Hematopoietic multipotent progenitor cell treated with erythropoietin and hydrocortisone succinate and interleukin-3 and kit ligand, for 17 days (in vitro differentiated cells): ENCODE measurements at places on chromosomes 12 and 14.

DNA sequence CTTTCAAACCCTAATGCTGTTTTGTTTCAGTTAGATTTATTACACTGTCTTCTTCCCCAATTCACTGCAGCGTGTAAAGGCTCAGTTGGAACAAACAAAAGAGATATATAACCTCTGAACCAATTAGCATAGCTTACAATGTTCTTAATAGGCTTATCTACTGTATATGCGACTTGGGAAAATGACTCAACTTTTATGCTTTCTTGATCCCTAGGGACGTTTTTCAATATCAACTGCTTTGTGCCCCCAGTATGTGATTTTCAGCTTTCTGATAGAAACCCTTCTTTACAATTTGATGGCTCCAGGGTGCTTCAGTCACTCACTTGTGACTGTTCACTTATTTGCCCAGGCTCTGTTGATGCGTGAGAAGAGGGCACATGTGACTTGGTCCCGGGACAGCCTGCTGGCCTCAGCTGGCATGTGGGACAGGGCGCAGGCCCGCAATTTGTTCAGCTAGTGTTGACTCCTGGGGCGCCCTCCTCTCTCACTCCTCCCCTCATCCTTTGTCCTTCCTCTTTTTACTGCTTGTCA, 107.1 kb downstream of the TMTC2 start:
- DNase-seq, result no peak

DNA sequence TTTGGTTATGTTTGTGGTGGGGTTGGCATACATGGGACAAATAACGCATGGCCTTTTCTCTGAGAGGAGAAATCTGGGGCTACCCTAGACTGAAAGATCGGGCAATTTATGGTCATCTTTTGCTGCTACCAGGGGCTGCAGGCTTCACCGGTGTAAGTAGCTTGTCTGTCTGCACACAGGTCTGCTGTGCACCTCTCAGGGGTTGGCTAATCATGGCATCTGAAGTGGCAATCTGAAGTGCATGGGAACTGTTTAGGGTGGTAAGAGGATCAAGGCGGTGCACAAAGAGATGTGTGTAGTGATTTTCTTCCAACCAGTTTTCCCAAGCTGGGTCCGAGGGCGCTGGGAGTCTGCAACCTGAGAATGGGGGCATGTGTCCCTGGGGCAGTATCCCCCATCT, 141.3 kb downstream of the EMP1 start:
- DNase-seq, result no peak

- DNase-seq, result no peak
Observed at GRCh38 chr12:25829192-25829591, 129.3 kb upstream of the RASSF8 start.

DNA sequence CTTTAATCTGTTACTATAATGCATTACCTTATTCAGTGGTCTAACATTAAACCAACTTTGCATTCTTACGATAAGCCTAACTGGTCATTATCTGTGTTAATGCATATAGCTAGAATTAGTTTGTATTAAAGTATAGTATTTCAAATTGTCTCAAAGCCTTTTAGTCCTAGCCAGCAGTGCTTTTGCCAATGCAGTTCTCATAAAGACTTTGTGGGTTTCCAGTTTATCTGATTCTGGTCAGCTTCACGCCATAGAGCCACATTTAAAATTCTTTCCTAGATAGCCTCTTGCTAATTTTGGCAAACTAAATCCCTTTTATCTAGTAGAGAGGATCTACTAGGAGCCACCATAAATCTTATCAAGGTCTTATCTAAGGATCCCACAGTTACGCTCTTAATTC, 78.9 kb upstream of the VASH1 start:
- DNase-seq, result no peak

DNA sequence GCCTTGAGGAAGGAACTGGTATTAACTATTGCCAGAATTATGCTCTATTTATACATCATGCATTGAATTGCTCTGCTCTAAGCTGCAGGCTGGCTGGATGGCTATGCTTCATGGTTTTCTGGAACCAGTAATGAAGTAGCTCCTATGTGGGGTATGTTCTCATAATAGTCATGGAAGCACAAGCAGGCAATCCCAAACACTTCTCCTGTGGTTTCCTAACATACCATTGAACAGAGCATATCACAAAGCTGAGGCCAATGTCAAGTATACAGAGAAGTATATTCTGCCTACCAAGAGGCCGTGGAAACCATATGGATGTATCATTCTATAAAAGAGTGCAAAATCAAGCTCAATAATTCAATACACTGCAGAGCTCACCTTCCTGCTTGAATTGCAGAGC, 1752.4 kb upstream of the FLRT2 start:
- DNase-seq, result no peak

DNA sequence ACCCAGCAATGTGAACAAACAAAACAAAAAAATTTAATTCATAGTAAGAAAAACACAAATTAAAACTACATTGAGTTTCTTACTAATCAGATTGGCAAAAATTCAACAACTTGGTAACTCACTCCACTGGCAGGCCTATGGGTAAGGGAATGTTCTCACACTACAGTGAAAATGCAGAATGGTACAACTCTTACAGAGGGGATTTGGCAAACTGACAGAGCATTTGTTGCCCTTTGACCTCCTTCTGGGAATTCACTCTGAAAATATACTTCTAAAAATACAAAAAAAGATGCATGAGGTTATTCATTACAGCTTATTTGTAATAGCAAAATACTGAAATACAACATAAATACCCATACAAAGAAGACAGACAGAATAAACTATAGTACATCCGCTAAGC, 32.8 kb downstream of the ABCD2 start:
- DNase-seq, result no peak

- DNase-seq, result peak; percentile 76
Observed at GRCh38 chr14:61456720-61457119, 135.3 kb downstream of the PRKCH start.

- no peak for DNase-seq
Observed at GRCh38 chr12:27332714-27333402, at the start of gene BMAL2. BMAL2 (plus strand) TSS chr12:27332836; CDS start chr12:27333073, 237 bp downstream.

DNA sequence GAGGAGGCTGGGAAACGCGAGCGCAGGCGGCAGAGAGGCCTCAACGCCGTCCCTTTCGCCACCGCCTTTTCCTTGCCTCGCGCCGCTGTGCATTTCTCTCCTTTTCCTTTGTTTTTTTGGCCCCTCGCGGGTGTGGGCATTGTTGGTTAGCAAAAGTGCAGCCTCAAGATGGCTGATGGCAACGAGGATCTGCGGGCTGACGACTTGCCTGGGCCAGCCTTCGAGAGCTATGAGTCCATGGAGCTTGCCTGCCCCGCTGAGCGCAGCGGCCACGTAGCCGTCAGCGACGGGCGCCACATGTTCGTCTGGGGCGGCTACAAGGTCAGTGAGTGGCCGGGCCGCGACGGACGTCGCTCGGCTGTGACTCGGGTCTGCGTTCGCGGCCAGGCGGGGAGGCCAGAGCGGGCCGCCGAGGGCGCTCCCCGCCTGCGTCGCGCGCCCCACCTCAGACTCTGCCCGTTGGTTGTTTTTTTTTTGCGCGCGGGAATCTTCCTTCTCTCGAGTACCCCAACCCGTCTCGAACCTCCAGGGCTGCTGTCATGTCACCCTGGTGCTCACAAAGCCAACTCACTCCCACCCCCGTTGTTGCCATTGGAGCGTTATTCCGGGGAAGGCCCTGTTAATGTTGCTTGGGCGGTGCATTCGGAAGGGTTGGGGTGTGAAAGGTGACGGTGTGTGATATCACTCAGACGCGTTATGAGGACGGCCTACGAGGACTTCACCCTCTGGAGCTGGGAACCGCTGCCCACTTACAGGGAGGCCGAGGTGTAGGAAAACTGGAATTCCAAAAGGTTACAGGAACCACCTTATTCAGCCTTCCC, 558 bp downstream of the KLHDC2 start:
- peak; percentile 85 for DNase-seq

DNA sequence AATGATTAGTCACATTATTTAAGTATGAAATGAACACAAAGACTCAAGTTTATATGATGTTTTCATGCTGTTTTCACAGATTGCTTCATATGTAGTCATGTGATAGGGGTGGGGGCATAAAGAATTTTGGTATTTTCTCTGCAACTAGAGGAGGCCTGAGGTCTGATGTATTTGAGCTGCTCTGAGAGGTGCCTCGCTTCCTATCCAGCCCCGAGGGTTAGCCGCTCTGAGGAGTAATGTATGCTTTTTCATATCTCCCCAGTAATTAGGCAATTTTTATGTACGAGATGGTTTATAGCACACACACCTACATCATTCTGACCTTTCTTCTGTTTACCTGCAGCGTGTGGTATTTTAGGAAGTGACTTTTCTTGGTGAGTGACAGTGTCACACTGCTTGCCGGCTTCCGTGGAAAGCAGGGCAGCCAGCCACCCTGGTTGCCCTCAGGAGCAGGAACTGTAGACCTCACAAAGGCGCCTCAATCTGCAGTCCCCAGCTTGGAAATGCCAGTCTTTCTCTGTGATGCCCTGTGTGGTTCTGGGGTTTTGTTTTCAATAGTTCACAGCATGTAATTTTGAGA, 106.4 kb downstream of the VRK1 start:
- DNase-seq, result no peak

GRCh38 chr12:26572137-26572536, 260.9 kb downstream of the ITPR2 start:
- DNase-seq, result no peak

DNA sequence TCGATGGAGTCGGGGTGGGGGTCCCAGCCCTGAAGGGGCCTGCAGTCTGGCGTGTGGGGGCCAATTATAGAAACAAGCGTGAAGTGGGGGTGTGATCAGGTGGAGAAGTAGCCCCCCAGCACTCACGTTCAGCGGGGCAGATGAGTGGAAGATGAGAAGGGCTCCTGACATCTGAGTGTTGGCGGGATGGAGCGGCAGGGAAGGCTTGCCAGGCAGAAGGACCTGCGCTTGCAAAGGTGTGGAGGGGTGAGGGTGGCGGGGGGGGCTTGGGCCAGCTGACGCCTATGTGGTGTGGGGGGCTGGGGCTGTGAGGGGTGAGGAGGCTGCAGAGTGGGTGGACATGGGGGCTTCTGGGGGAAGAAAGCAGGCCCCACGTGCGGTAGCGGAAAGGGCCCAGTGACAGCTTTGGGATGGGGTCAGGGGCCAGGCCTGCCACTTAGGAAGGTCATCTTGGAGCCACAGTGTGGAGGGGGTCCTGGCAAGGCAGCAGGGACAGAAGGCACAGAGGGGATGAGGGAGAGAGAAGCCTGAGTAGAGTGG, 22.2 kb upstream of the BEGAIN start:
- no peak for DNase-seq

GRCh38 chr14:56821177-56821576, 10.9 kb upstream of the OTX2 start:
- DNase-seq, result no peak

GRCh38 chr14:103871596-103872480, 24.5 kb upstream of the PPP1R13B start:
- peak; percentile 35 for DNase-seq

- no peak for DNase-seq
Observed at GRCh38 chr12:67698672-67699581, 50.4 kb downstream of the DYRK2 start.

DNA sequence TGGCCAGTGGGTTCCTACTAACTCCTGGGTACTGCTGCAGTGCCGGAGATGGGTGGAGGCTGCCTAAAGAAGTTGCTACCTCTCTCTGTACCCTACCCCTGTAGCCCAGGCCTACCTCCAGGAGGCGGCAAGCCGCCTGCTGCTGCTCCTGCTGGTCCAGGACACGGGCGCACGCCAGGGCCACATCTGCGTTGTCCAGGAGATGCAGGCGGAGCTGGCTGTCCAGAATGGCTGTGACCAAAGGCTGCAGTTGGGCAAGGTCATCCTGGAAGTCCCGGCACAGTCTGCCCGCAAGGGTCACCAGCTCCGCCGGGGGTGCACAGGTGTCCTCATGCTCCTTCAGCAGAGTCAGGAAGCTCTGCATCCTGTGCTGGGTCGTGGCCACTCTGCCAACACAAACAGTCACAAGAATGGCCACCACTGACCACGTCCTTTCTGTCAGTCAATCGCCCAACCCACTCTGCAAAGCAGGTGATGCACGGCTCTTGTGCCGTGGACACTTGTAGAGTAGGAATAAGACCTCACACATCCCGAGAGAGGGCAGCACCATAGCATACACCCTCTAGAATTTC, 1.6 kb downstream of the ANHX start:
- DNase-seq, result no peak

GRCh38 chr14:20827326-20827725, 24.7 kb upstream of the RNASE1 start:
- DNase-seq, result no peak

DNA sequence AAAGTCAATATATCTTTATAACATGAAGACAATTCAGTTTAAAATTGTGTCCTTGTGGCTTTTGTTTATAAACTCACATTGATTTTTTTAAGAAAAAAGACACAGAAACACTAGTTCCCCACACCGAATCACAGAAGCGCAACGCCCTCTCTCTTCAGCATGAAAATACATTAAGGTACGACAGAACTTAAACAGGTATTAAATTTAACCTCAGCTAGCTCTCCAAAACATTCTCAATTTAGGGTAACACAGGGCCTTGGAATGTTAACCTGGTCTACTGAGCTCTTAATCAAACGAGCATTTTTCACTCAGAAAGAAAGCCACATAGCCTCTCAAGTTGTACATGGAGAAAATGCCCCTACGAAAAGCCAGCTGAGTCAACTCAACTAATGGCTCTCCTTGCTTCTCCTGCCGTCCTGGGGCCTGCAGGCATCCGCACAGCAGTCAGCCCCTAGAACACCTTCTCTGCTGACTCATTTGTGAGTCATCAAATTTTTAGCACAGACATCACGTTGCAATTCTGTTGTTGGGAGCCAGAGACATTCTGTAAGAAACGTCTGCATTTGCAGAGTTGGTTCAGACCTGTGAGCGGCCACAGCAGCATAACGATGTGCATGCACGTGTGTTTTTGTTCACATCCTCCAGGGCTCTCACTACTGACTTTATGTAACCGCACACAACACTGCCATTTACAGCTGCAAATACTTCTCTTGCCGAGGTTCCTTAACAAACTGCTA, 141.6 kb downstream of the ITPR2 start:
- peak; percentile 56 for DNase-seq

- DNase-seq, result no peak
Observed at GRCh38 chr14:75299059-75299458, 20.4 kb downstream of the FOS start.

- DNase-seq, result no peak
Observed at GRCh38 chr12:52026263-52026662, 19.5 kb downstream of the TAMALIN start.

GRCh38 chr14:61146899-61147298, 134.2 kb downstream of the TMEM30B start:
- no peak for DNase-seq

DNA sequence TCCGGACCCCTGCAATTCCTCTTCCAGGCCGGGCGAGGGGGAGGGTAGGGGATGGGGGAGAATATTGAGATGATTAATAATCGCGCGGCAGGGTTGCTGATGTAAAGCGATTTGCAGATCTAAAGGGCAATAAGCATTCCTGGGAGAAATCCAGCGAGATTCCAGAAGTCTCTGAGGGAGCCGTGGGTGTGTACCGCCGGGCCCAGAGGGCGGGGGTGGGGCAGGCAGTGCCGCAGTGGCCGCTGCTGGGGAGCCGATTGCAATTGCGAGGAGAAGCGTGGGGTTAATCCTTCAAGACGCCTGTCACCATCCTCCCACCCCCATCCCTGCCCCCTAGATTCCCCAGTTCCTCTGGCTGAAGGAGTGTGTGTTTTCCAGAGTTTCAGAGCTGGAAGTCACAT, 16.4 kb downstream of the FOS start:
- peak; percentile 70 for DNase-seq

GRCh38 chr12:99059824-99060511, 414.9 kb downstream of the APAF1 start:
- DNase-seq, result no peak
